ENCODE measurements at places on chromosomes 6 and 20.

- no peak for DNase-seq
Observed at GRCh38 chr6:128925765-128926164, 42.8 kb downstream of the LAMA2 start.

DNA sequence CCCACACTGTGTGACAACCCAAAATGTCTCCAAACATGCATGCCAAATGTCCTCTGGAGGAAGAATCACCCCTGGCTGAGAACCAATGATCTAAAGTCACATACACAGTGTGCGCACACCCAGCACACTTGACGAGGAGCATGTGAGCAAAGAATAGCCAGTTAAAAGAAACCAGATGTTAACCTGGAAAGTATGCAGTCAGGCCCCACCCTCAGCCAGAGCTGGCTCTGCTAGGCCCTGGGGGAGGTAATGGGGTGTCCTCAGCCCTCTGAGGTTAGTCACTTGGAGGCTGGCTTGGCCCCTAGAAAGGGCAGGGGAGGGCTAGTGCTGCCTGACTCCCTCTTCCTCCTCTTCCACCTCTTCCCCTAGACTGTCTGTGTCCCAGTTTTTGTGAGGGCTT, 15.2 kb upstream of the GUCA1A start:
- DNase-seq: no peak

GRCh38 chr6:113375950-113376846, 480.9 kb upstream of the MARCKS start:
- DNase-seq: no peak

DNA sequence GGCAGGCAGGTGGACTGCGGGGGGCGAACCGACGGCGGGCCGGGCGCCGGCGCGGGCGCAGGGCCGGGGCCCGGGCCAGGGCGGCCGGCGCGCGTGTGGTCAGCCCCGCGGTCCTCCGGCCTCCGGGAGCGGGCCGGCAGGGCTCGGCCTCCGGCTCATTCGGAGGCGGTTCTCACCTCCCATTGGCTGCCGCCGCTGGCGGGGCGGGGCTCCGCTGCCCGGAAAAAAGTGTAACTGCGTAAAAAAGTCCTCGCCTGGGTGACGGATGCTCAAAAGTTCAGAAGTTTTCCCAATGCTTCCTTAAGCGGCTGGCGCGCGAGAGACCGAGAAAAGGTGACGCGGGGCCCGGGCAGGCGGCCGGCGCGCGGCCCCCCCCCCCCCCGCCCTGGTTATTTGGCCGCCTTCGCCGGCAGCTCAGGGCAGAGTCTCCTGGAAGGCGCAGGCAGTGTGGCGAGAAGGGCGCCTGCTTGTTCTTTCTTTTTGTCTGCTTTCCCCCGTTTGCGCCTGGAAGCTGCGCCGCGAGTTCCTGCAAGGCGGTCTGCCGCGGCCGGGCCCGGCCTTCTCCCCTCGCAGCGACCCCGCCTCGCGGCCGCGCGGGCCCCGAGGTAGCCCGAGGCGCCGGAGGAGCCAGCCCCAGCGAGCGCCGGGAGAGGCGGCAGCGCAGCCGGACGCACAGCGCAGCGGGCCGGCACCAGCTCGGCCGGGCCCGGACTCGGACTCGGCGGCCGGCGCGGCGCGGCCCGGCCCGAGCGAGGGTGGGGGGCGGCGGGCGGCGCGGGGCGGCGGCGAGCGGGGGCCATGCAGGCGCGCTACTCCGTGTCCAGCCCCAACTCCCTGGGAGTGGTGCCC, at the start of gene FOXC1:
FOXC1 (plus strand) TSS at position 268 of the 849 bp plus-strand sequence; CDS start at position 799, 531 bp downstream.
- no peak for DNase-seq

DNA sequence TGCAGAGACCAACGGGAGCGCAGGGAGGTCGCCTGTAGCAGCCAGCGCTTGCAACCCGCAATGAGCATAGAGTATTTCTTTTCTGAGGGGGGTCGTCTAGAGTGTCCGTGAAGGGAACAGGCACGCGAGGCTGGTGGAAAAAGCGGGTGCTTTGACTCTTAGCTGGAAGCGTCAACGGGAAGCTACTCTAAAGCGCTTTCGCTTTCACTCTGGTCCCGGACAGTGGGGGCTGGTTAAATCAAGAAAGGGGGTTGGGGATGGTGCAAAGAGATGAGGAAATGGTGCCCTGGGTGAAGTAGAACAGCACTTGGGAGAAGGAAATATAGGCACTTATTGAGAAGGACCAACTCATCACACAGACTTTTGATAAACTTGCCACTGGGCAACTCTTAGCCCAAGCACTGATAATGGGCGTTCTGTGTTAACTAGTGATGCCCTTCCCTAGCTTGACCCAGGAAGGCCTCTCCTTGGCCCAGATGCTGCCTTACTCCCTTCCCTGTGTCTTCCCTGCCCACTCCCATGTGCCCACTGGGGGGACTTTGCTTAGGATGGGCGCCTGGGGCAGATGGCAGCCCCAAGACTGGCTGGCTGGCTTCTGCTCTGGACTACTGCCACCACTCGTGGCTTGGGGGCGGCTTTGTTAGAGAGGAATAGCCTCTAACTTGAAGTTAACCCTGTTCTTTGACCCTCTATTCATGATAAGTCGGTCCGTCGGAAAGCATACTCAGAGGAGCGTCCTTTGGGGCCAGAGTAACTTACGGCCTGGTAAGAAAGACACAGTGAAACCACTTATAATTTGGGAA, 585 bp downstream of the PSMB9 start:
- DNase-seq: peak; percentile 34

GRCh38 chr6:131862476-131862875, 54.7 kb downstream of the ENPP1 start:
- no peak for DNase-seq

DNA sequence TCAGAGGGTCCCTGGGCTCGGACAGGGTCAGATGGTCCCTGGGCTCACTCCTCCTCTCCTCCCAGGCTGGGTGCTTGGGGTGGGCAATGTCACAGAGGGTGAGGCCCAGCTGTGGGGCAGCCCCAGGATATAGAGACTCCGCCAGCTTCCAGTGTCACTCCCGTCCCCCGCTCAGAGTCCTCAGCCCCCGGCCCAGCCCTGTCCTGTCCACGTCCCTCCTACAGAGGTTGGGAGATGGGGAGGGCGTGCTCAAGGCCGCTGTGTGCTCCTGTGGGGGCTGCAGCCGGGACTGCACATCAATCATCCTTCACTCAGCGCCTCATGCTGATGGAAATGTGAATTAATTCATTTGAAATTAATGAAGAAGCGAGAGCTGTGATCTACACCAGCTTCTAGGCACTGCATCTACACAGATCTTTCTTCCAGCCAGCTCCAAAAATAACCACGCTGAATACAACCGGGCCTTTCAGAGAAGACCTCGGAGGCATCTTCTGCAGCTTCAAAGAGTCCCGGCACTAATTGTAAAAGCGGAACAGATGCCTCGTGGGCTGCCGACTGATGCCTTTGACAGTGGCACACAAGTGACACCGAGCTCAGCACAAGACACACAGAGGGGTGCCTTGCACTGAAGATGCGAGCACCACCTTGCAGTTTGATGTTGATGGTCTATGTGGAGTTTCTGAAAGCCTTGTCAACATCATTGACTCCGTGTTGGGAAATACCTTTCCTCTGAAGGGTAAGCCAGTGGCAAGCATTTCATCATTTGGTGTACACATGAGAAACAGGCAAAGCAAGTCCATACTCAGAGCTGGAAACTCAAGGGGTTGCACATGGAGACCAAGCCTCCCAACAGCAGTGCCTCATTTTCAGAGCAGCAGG, 39.3 kb downstream of the DACT2 start:
- no peak for DNase-seq

- DNase-seq: no peak
Observed at GRCh38 chr6:140108167-140108566, 733.7 kb upstream of the CITED2 start.

DNA sequence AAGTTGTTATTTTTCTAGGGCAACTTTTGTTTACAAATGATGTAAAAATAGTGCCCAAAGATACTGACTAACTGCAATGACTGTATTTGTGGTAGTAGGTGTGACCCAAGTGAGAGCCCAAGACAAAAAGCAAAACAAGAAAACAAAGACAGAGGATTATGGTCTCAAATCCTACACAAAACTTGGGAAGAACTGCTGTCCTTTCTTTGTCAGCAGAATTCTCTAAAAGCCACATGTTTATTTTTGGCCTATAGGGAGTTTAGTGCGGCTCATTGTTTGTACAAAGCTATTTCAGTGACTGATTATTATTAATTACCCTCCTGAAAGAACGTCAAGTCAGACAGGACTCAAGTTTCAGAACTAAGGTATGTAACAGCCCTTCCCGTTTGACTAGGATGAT, 509.2 kb upstream of the SLC35B3 start:
- no peak for DNase-seq

DNA sequence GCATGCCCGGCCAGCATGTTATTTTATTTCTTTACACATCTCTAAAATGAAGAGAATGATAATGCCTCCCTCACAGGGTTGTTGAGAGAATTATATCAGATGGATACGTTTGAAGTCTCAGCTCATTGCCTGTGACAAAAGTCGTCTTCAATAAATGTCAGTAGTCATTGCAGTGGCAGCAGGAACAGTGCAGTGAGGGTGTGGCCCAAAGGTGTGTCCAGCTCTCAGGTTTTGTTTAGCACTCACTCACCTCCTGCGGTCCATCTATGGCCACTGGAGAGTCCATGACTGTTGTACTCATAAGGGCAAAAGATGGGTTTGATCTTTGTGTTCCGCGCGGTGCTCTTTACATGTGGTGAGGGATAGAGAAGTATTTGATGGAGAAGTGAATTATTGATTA, 77.2 kb upstream of the TIAM2 start:
- DNase-seq: no peak

DNA sequence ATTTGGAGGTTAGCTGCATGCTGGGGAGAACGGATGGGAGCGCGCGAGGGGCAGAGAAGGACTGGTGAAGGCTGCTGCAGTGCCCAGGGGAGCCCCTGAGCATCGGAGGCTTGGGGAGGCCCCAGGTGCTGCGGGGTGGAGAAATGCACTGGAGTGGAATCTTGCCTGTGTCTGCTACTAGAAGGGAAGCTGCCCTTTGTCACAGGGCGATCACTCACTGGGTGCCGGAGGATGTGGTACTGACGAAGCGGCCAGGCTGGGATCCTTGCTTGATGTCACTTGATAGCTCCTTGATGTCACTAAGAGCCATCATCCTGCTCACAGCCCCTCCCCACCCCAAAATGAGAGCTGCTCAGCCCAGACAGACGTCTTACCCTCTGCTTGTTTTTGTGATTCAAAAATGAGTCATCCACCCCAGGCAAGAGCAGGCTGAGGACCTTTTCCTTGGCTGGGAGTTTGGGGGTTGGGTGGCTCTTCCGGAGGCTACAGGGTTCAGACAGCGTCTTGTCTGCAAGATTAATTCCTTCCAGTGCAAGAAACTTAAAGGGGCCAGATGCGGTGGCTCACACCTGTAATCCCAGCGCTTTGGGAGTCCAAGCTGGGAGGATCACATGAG, 62.6 kb upstream of the PMEPA1 start:
- DNase-seq: no peak
